ENCODE measurements at places on chromosomes 11 and 22.

DNA sequence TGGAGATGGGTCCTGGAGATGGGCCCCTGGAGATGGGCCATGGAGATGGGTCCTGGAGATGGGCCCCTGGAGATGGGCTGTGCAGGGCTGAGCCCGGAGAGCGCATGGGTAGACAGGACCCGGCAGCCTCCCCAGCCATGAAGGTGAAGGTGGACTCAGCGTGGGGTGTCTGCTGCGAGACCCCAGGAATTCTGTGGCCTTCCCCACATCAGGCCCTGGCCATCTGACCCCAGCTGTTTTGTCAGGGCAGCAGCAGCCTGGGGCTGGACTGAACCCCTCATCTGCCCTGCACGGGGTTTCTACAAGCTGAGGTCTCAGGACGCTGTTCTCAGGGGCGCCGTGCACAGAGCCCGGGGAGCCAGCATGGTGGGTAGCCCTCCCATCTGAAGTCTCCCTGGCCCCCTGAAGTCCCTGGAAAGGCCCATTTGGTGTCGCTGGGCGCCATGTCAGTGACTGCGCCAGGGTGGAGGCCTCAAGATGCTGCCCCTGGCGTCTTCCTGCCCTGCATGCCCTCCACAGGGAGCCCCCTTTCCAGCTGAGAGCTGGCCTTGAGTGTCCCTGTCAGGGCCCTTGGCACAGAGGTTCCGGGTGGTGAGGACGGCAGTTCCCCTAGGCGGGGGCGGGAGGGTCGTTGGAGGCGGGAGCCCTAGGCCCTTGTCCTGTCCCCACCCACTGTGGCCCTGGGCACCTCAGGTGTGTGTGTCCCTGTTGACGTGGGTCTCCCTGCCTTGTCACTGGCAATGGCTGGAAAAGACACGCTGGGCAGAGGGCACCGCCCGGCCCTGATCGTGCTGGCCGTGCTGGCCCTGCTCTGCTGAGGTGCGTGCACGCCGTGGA, 5.4 kb downstream of the BRSK2 start:
- no peak for DNase-seq

GRCh38 chr11:70807195-70807543, 408.8 kb downstream of the CTTN start:
- no peak for DNase-seq

DNA sequence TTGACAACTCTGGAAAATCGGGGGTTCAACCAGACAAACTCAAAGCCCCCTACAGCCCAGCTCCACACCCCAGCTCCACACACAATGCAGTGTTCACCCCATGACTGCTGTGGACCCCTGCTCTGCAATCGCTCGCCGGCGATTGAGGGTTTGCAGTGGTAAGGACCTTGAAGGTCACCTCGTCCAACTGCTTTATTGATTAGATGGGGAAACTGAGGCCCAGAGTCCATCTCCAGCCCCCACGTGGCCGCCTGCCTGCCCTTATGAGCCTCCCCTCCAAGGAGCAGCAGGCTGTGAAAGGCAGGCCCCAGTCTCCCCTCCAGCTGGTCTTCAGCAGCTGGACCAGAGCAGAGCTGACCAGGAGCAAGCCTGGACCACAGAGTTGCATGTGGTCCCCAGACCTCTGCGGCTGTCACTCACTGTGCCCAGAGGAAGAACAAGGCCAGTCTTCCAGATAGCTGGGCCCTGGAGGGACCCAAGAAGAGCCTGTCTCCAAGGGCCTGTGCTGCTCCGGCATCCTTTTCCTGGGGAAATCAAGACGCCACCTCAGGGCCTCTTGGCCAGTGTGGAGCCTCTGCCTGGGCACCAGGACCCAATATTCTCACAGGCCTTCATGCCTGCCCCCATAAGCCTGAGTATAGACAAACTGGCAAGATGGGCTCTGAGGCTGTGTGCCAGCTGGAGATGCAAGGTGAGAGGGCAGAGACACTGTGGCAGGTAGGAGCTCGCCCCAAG, 8.8 kb upstream of the LINC01488 start:
- DNase-seq: peak; percentile 2

- DNase-seq: no peak
Measured at GRCh38 chr11:11931461-11932055, 76.9 kb downstream of the DKK3 start.

DNA sequence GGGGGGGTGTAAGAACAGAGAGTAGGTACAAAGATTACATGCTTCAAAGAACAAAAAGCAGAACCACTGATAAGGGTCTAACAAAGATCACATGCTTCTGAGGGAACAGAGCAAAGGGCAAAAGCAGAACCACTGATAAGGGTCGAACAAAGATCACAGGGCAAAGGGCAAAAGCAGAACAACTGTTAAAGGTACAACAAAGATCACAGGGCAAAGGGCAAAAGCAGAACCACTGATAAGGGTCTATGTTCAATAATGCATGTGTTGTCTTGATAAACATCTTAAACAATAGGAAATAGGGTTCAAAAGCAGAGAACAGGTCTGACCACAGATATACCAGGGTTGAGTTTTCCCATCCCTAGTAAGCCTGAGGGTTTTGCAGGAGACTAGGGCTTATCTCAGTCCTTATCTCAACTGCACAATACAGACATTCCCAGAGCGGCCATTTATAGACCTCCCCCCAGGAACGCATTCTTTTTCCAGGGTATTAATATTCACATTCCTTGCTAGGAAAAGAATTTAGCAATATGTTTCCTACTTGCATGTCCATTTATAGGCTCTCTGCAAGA, 81.9 kb upstream of the PGR start:
- no peak for DNase-seq

DNA sequence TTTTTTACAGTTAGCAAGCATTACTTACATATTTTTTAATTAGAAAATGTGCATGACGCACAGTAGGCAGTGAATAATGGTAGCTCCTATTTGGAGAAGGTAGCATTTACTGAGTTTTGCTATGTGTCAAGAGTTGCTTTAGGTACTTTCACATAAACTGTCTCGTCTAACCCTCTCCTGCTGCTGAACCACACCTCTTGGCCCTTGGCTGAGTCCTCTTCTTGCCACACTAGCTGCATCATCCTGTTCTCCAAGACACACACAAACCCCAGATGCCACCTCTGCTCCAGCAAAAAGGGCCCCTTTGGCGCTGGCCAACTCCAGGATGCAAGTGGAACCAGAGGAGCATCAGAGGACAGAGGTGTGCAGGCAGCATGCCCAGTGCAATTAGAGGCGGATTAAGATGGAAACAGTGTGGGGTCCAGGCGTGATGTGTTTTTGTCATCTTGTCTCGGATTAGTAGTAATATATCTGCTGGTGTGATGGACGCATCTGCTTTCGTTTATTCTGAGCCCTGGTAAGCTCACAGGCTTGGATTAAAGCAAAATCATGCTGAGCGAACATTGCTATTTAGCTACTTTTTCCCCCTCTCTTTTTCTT, 367.0 kb upstream of the CADM1 start:
- no peak for DNase-seq

DNA sequence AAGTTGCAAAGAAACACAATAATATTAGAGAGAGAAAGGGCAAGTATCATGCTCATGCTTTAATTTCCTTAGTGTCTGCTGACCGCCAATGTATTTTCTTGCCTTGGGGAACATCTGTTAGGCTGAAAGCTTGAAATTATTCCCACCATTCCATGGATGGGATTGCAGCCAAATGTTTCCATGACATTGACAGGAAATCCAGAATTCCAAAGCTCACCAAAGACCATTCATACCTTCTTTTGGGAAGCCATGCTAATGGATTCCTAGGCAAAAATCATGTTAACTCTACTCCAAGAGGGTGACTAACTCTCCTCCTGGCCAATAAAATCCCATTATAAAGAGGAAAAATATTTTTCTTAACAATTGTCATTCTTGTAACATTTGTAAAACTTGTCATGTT, 661.4 kb upstream of the FAT3 start:
- DNase-seq: no peak

DNA sequence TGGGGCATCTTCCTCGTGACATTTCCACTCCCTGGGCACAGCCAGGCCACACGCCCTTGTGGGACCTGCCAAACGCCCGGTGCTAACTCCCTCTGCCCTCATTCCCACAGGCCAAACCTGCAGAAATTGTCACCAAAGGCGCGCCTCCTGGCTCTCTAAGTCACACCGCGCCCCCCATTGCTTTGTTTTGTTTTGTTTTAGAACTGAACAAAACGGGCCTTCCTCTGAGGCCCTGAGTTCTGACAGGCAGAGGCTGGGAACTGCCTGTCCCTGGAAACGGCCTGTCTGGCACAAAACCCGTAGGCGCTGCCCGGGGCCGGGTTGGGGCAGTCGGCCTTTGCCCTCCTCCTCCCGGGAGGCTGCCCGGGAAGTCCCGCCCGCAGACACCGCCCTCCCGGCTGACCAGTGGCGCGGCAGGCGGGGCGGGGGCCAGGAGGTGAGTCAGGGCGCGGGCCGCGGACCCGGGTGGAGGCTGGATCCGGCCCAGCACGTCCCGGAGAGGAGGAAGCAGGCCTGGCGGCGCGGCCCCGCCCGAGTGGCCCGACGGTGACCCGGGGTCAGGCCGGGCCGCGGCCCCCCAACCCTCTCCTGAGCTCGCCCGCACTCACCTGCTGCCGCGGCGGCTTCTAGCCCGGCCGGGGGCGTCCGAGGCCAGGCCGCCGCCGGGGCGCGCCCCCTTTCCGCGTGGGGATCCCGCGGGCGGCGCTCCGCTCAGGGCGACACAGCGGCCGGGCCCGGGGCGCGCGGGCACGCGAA, 465 bp downstream of the SUN2 start:
- peak; percentile 95 for DNase-seq

DNA sequence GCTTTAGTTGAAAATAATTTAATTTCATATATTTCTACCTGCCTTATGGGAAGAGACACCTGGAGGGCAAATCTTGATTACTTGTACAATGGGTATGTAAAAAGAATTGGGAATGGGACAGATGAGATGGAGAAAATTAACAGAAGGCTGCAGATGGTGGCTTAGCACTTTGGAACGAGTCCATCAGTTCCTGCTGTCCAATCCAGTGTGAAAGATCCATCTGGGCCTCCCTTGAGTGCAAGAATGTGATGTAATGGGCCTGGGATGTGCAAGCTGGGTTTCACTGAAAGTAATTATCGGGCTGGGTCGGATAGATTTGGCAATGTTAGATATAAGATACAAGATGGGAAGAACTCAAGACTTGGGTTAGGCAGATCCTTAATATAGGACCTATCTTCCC, 42.0 kb downstream of the CECR2 start:
- DNase-seq: no peak

DNA sequence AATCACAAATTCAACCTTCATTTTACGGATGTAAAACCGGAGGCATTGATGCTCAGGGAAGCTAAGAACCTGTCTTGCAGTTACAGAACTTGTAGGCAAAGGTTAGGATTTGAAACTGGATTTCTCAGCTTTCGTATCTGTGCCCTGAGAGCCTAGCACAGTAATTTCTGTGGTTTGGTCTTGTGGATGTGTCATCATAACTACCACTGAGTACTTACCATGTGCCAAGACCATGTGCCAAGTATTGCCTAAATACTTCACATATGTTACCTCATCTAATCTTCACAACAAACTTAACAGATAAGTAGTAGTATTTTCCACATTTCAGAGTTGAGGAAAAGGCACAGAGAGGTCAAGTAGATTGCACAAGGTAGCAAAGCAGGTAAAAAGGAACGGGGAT, 140.7 kb downstream of the NXPE2 start:
- no peak for DNase-seq

DNA sequence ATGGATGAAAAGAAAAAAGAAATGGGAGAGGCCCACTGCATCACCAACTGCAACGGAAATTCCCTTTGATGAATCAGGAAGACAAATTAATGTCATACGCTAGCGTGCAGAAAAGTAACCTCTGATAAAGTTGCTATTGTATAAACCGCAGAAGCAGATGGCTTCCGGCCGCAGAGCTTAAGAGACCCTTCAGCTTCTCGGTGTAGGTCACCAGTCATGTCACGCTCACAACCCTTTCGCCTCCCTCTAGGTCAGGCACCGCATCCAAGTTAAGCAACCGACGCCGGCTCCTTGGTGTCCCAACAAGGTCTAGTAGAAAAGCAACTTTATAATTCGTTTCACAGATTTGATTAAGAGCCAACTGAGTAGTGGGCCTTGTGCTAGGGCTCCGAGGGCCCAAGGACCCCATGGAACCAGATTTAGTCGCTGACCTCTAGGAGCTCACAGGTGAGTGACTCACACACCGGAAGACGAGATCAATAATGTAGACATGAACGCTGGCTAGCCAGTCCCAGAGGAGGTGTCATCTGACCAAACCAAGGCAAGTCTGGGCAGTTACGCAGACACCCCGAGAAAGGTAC, 1.2 kb upstream of the ZFP91 start:
- peak; percentile 35 for DNase-seq

DNA sequence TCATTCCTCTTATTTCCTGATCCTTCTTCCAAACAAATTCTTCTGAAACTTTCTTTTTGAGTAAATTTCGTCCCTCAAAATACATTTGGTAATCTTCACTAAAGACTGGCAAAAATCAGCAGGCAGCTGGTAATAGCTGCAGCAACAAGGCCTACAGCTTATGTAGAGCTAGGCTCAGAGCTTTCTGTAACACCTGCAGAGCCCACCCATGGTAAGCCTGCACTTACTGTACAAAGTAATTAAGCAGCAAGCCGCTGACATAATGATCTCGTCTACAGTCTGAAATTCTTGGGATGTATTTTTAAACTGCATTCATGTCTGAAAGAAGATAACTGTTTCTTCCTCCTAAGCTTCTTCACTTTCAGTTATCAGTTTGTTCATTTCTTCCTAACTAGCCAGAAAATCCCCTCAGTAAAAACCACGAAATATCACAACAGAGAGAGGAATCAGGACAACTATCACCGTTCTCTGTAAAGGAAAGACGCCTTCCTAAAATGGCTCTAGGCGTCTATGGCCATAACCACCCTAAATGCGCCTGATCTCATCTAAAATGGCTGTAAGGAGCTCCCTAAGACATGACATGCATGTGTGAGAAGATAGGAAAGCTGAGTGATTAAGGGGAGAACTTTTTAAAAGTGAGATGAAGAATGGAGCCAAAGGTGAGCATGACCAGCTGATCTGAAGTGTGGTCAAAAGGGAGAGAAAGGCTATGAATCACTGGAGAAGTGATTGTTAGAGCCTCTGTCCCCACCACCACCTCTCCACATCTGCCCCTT, 56.2 kb downstream of the DENND5A start:
- DNase-seq: no peak

- no peak for DNase-seq
Measured at GRCh38 chr11:123145220-123145619, 49.8 kb downstream of the CLMP start.

GRCh38 chr11:118263695-118264568, at the start of gene MPZL2:
TSS of gene MPZL2 (minus strand) at chr11:118264297. CDS start at chr11:118264153, 144 bp downstream.
- peak; percentile 20 for DNase-seq

- DNase-seq: no peak
Measured at GRCh38 chr11:68460741-68461574, at the start of gene PPP6R3. TSS of gene PPP6R3 (plus strand) at chr11:68460752. CDS start at chr11:68537665, 76,913 bp downstream.

GRCh38 chr11:130394615-130395014, 33.8 kb downstream of the ADAMTS8 start:
- no peak for DNase-seq

Measured in left ventricle myocardium inferior (tissue), 1 donor.